ENCODE measurements at places on chromosomes 12 and 14.

DNA sequence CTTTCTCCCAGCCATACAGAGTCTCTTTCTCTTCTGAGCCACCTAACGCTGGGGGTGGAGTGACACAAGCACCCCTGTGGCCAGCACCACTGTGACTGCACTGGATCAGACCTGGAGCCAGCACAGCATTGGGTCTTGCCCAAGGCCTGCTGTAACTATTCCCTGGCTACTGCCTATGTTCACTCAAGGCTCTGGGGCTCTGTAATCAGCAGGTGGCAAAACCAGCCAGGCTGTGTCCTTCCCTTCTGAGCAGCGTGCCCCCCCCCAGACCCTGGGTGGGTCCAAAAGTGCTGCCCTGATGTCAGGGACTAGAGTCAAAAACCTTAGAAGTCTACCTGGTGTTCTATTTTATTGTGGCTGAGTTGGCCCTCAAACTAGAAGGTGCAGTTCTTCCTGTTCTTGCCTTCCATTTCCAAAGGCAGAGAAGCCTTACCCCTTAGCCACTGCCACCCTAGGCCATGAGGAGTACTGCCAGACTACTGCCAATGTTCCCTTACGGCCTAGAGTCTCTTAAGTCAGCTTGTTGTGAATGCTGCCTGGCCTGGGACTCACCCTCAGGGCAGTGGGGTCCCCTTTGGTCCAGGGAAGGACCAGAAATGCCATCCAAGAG is 49.9 kb downstream of the PELI2 start:
- DNase-seq = no peak

DNA sequence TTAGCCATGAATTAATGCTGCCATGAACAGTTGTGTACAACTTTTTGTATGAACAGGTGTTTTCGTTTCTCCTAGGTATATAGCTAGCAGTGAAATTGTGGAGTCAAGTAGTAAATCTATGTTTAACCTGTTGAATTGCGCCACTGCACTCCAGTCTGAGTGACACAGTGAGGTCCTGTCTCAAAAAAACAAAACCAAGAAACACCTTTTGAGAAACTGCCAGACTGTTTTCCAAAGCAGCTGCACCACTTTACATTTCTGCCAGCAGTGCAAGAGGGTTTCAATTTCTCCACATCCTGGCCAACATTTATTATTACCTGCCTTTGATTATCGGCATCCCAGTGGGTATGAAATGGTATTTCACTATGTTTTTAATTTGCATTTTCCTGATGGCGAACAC is 3.3 kb upstream of the PLEKHG3 start:
- no peak for DNase-seq

DNA sequence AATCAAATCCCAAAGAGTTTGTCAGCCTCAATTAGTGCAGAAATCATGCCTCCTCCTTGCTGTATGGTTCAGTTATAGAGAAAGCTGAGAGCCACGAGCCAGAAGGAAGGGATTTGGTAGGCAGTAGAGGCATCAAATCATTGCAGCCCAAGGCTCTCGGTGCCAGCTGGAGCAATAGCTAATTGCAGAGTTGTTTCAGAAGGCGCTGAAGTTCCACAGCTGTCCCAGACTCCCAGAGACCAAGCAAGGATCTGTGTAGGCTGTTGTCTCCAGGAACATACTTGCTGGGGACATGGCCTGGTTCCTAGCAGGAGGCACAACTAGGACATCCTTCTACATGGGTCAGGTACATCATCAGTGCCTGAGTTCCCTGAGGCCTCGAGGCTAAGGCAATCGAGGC is 80.4 kb upstream of the WSCD2 start:
- no peak for DNase-seq

DNA sequence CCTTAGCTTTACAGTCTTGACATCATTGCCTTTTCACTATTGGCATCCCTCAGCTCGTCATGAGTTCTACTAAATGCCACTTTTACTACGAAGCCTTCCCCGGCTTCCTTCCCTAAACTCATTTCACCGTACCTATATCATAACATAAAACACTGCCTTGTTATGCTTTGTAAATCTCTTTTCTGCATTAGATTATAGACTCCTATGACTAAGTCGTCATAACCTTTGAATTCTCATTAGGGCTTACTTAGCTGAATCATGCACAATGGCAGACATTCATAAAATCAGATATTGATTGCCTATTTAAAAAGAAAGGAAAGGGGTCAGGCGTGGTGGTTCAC is 21.0 kb downstream of the BTG1 start:
- DNase-seq = no peak

- no peak for DNase-seq
These were observed 16.1 kb upstream of the AICDA start for GRCh38 chr12:8628731-8629130.

- DNase-seq = no peak
These were observed 61.7 kb downstream of the CALM1 start for GRCh38 chr14:90458536-90458935.

GRCh38 chr12:32344047-32344446 is 55.3 kb upstream of the FGD4 start:
- no peak for DNase-seq

DNA sequence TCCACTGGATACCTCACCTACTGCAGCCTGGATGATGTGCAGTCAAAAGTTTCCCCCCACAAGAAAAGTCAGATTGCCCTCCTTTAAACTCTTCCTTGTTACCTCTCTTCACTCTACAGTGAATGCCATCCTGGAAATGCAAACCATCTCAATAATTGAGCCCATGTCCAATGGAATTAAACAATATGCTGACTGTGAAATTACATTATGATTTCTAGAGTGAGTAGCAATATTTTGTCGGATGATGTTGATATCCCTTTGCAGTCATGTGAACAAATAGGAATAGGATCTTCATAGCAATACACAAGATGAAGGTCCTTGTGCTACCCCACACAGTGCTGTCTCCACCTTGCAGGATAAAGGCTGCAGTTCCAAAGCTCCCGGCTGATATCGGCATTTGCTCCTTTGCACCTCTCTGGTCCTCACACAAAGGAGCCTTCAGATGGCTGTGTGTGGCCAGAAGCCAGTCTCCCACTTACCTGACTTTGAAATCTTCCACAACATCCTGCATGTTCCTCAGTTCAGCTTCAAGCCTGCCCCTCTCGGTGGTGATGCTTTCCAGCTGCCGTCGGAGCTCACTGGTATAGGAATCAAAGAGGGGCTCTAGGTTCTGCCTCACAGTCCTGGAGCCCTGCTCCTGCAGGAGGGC is 1.5 kb downstream of the KRT75 start:
- DNase-seq = no peak

- DNase-seq = no peak
These were observed 12.9 kb downstream of the GPR84 start for GRCh38 chr12:54351341-54351740.

DNA sequence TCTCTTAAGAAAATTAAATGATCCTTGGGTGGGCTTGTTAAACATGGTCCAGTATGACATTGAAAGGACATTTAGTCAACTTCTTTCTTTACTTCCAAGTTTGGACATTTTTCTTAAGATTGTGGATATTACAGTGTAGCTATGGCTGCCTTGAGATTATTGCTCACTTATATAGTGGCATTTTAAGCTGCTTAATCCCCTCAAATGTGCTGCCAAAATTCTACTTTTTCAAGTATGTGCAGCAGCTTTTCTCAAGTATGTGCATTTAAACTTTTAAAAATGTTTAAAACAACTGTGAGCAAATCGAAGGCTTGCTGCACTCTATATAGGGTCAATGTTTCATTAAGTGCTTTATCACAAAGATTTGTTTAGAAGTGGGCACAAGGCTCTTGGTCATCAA is 7.4 kb downstream of the TXNRD1 start:
- DNase-seq = no peak

GRCh38 chr12:3116106-3116844 is 39.1 kb downstream of the TSPAN9 start:
- no peak for DNase-seq

- no peak for DNase-seq
These were observed 40.2 kb upstream of the CHST11 start for GRCh38 chr12:104416585-104416984.

DNA sequence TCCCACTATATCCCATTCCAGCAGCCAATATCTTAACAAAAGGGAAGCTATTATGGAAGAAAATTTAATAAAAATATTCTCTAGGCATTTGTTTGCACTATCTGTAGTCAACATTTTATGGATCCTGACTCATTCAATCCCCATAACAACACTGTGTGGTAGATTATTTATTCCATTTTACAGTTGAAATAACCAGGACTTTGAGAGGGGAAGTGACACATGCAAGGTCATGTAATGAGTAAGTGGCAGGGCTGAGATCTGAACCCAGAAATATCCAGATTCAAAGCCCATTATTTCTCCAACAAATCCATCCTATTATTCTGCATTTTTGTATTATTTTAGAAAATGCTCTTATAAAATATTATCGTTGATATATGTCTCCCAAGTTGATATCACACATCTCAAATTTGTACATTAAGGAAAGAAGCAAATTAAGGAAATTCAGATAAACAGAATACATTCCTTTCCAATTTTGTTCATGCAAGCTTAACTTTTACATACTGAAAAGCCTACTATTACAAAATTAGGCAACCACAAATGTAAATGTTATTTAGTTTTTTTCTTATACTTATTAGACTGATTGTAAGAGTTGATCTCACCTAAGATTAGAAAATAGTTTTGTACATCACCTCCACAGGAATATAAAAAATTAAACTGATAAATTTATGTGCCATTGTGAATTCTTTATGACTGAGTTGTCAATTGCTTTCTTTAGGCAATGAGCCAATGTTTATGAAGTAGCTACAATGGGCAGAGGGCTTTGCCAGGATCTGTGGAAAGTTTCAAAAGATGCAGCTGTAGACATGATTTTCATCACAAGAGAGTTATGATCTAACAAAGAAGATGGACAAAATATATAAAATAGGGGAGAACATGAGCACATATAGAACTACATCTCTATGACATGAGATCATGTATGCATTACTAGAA is 55.1 kb upstream of the E2F7 start:
- DNase-seq = no peak

- no peak for DNase-seq
These were observed at the start of gene PRIMA1 for GRCh38 chr14:93788293-93788542. PRIMA1 (minus strand) TSS chr14:93788485; CDS start chr14:93787718, 767 bp downstream.

- no peak for DNase-seq
These were observed 16.7 kb downstream of the PPP1CC start for GRCh38 chr12:110726028-110726427.

- no peak for DNase-seq
These were observed 24.6 kb downstream of the LIN52 start for GRCh38 chr14:74109369-74109768.

DNA sequence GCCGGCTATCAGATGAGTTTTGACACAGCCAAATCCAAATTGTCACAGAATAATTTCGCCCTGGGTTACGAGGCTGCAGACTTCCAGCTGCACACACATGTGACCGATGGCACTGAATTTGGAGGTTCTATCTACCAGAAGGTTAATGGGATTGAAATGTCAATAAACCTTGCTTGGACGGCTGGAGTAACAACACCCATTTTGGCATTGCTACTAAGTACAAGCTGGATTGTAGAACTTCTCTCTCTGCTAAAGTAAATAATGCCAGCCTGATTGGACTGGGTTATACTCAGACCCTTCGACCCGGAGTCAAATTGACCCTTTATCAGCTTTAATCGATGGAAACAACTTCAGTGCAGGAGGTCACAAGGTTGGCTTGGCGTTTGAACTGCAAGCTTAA is 100.2 kb upstream of the EVL start:
- no peak for DNase-seq

DNA sequence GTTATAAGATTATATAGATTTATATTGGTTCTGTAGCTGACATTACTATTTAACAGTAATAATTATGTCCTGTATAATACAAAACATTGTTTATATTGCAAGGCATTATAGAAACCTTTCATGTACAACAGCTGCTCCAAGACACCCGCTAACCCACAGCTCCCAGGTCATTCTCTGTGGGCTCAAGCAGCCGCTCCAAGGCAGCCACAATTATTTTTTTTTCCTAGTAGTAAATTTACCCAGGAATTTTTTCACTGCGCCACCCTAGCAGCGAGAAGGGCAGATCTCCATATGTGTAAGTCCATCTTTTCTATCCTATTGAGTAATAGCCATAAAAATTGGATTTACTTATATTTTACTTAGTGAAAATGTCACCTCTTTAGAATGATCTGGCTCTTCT is 36.3 kb downstream of the KNTC1 start:
- DNase-seq = no peak

- DNase-seq = no peak
These were observed 2.2 kb downstream of the ADIPOR2 start for GRCh38 chr12:1692895-1693610.

DNA sequence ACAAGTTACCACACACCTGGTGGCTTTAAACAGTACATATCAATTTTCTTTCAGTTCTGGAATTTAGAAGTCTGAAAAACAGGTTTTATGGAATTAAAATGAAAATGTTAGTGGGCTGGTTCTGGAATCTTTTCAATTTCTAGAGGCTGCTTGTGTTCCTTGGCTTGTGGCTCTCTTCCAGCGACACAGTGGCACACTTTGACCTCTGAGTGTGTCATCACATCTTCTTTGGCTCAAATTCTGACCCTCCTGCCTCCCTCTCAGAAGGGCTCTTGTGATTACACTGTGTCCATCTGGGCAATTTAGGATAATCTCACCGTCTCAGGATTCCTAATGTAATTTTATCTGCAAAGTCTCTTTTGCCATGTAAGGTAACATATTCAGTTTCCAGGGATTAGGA is 170.0 kb downstream of the PLCZ1 start:
- DNase-seq = no peak

GRCh38 chr14:36207500-36207899 is 31.0 kb upstream of the PTCSC3 start:
- DNase-seq = no peak

GRCh38 chr14:34538871-34539406 is 562 bp downstream of the EAPP start:
- DNase-seq = no peak

DNA sequence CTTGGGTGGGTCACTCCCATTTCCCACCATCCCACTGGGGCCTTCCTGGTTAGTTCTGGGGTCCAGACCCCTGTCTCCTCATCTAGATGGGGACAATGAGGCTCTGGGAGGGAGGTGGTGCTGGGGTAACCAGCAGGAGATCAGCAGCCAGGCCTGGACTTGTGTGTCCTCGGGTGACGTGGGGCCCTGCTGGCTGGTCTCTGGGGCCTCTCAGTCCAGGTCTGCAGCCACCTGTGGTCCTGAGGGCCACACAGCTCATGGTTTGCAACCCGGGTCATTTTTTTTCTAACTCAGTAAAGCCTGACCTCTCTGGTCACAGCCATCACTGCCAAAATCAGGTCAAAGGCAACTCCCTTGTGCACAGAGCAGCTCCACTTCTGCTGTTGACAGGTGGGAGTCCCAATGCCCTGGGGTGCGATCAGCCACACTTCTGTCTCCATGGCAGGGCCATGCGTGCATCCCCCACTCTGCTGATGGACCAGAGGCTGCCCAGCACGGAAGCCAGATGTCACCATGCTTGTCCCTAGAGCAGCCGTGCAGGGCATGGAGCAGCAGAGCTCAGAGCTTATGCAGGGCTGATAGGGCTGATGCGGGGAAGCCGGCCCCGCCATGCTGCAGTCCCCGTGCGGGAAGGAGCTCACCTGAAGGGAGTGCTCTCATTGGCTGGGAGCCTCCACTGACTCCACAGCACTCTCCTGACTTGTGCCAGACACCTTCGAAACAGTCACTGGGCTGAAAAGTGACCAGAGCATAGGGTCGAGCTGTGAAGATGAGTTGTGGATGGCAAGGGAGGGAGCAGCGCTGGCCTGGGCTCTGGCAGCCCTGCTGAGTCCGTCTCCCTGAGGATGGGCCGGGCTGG is 250.9 kb downstream of the ADGRD1 start:
- no peak for DNase-seq

- no peak for DNase-seq
These were observed 9.4 kb upstream of the GPR68 start for GRCh38 chr14:91253795-91254323.

GRCh38 chr12:92735131-92735721 is 32.4 kb downstream of the PLEKHG7 start:
- no peak for DNase-seq
